NCI-H748 treated with DMSO at 0.1 percent for 48 hours (cell line): ENCODE measurements at places on chromosomes 4 and X.

- DNase-seq = no peak
These were observed 51.1 kb upstream of the PPP2R3B start for GRCh38 chrX:437661-438390.

- DNase-seq = no peak
These were observed 8.2 kb downstream of the KLHL4 start for GRCh38 chrX:87525771-87526229.

- no peak for DNase-seq
These were observed 206.7 kb downstream of the MGST2 start for GRCh38 chr4:139872274-139872673.

GRCh38 chrX:137479386-137479785 is 86.5 kb upstream of the ZIC3 start:
- peak; percentile 26 for DNase-seq

DNA sequence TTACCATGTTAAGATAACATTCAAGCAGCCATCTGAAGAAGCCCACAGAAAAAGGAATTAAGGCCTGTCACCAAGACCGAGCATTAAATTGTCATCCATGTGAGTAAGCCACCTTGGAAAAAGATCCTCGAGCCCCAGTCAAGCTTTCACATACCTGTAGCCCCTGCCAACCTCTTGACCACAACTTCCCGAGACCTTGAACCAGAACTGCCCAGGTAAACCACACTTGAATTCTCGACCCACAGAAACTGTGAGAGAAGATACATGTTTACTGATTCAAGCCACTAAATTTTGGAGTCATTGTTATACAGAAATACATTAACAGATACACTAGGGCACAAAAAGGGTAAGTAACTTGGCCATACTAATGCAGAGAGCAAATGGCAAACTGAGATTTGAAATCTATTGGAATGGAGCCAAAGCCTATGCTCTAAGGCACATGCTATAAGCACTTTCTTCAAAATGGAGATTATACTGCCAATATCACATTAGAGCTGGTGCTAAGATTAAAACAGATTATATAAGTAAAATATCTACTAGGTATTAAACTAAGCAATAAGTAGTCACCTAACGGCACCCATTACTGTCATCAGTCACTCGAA is 49.5 kb downstream of the FAM13A start:
- no peak for DNase-seq

DNA sequence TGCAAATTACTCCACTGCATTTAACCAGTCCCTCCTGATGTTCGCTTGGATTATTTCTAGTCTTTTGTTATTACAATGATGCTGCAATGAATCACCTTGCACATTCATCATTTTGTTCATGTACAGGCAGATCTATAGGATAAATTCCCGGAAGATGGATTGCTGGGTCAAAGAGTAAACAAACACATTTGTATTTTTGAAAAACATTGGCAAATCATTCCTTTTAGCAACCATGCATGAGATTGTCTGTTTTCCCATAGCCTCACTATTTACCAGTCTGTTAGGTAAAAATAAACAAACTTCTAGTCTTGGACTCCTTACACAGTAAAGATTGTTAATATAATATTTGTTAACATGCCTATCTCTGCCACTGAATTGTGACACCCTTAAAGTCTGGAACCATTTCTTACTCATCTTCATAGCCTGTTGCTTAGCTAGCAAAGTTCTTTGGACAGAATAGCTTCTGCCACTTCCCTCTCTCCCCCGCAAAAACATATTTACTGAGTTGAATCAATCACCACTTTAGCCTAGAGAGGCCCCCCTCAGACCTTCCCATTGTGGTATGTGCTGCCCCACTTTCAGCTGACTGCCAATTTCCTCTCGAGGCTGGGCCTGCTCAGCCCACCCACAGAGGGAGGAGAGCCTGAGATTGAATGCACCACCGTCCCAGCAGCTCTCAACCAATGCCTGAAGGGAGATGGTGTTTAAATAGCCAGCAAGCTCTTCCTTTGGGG is 108.4 kb upstream of the ATXN3L start:
- no peak for DNase-seq

DNA sequence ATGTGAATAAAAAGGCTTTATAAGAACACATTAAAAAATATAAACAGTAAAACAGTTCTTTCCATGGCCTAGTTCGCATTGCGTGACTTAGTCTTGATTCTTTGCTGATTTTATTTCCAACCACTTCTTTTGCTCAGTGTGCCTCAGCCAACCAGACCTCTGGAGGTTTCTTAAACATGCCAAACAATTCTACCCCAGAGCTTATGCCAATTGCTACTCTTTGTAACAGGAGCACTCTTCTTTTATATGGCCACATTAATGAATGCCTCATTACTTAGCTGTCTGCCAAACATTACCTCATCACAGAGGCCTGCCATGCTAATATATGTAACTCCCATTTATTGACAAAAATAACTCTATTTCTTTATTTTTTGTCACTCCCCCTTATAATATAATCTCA is 202.3 kb downstream of the NDST4 start:
- no peak for DNase-seq

- DNase-seq = no peak
These were observed 3.3 kb upstream of the DUSP9 start for GRCh38 chrX:153643431-153644351.

DNA sequence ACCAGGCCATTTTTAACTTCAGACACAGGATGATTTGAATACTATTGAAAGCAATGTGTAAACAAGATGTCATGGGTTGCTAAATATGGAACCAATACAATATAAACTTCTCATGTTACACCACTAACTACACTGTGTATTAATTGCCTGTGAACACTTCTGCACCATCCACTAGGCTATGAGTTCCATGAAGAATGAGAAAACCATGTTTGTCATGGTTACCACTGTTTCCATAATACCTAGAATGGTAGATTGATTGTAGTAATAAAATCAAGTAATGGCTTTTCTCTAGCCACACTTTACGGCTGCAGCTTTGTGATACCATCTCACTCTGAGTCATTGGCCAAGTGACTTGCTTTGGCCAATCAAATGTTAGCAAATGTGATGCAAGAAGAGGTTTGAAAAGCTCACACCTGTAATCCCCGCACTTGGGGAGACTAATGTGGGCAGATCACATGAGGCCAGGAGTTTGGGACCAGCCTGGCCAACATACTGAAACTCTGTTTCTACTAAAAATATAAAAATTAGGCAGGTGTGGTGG is 19.9 kb upstream of the CYBB start:
- DNase-seq = no peak

GRCh38 chr4:40594261-40595178 is 35.1 kb downstream of the RBM47 start:
- DNase-seq = no peak

GRCh38 chr4:125620066-125620860 is 305.5 kb downstream of the FAT4 start:
- no peak for DNase-seq

DNA sequence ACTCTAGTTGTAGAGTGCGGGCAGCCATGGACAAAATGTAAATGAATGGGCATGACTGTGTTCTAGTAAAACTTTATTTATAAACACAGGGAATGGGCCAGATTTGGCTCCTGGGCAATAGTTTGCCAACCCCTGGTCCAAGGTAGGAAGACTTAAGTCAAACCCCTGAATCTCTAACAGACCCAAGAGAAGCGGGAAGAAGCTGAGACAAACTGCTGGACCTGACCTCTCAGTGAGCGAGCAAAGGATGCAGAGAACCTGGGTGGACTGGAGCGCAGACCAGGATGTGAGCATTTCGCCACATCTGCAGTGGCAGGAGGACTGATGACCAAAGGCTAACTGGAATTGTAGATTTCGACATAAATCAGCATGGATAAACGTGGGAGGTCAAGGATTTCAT is 201.6 kb downstream of the STIM2 start:
- DNase-seq = no peak

GRCh38 chrX:40996886-40997530 is 88.2 kb upstream of the USP9X start:
- DNase-seq = no peak

- no peak for DNase-seq
These were observed 584.6 kb downstream of the PRR32 start for GRCh38 chrX:127404161-127404560.

DNA sequence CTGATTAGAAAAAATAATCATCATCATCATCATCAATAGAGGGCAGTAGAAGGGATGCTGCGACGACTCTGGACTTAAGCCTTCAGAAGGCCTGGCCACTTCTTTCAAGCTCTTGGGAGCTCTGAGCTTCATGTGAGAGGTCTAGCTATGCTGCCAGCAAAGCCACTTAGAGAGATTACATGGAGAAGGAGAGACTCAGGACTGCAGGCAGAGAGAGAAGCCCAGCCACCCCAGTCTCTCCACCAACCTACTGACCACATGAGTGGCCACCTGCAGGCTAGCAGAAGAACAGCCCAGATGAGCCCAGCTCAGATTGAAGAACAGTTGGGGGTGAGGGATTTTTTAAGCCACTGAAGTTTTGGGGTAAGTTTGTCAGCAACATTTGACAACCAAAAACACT is 17.1 kb upstream of the TMEM150C start:
- DNase-seq = no peak

DNA sequence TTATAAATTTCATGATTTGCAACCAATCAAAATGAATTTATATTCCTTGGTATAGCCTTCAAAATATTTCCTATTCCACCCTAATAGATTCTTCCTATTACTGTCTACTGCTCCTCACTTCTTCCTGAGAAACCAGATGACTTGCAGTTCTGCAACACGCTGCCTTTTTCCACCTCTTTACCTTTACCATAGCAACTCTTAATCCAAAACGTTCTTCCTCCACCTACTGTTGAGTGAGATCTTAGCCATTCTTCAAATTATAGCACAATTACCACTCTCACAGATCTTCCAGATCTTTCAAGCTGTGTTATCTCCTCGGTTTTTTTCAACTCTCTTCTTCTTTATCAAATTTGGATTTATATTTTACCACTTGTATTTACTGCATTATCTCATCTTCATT is 289.8 kb downstream of the ADGRL3 start:
- peak; percentile 4 for DNase-seq

- DNase-seq = no peak
These were observed 44.0 kb upstream of the SCD5 start for GRCh38 chr4:82842593-82842992.

DNA sequence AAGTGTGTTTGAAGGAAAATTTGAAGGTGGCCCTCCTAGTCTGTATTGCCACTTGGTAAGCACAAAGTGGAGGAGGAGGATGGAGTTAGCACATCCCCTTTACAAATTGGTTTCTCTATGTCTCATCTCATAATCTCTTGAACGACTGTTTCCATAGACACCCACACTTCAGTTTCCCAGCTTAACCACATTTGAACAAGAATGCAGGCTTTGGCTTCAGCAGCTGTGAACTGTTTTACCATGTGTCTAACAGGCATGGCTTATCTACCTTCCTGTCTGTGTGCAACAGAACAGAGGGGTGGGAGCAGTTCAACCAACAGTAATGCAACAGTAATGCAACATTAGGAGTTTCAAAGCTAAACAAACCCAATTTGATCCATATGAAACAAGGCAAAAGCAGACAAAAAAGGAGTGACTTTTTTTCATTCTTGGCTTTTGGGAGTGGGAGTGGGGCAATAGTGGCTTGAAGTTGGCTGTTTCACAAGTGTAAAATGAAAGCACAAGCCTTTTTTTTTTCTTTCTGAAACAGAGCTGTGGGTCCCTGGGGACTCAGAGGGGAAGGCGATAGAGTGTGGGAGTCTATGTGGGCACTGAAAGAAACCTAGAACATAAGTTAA is 108.0 kb downstream of the ITM2A start:
- no peak for DNase-seq

DNA sequence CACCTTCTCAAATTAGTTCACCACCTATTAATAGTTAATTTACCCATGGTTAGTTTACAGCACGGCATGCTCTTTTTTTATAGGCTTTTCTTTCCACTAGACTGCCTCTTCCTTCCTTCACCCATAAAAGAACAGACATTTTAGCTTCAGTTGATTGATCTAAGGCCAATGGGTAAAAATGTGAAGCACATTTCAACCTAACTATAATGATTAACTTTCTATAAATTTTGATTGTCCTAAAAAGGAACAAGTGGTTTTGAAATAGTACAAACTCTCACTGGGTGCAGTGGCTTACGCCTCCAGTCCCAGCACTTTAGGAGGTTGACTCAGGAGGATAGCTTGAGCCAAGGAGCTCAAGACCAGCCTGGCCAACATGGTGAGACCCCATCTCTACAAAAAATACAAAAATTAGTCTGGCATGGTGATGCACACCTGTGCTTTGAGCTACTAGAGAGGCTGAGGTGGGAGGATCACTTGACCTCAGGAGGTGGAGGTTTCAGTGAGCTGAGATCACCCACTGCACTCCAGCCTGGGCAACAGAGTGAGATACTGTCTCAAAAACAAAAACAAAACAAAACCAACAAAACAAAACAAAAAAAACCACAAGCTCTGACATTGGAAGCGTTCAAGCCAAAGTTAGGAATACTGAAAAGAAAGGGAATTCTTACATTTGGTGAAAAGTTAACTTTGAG is 89.9 kb upstream of the FAT1 start:
- no peak for DNase-seq

DNA sequence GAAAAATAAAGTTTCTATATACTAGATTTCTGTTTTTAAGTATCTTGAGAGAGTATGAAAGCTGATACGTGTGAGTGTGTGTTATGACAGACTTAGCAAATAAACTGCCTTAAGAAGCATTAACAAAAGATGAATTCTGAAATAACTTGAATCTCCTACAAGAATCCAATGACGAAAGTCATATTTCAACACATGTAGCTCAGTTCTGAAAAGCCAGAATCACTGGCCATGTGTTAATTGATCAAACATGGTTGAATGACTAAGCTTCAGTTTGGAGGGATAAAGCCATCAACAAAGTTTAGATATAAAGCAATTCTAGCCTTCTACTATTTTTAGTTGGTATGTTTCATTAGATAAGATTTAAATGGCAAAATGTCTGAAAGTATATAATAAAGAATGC is 88.5 kb upstream of the ETNPPL start:
- no peak for DNase-seq

GRCh38 chrX:81377329-81377728 is 175.4 kb downstream of the SH3BGRL start:
- no peak for DNase-seq

GRCh38 chrX:19698122-19698521 is 182.8 kb upstream of the MAP3K15 start:
- no peak for DNase-seq

- no peak for DNase-seq
These were observed 22.9 kb downstream of the PLRG1 start for GRCh38 chr4:154527308-154527707.

GRCh38 chr4:181611946-181612600 is 631.1 kb upstream of the TENM3 start:
- DNase-seq = no peak

- DNase-seq = no peak
These were observed 660.6 kb upstream of the NR3C2 start for GRCh38 chr4:149102765-149103164.

- no peak for DNase-seq
These were observed 515.7 kb downstream of the BCOR start for GRCh38 chrX:39582091-39582490.

- DNase-seq = no peak
These were observed 472.9 kb upstream of the GRID2 start for GRCh38 chr4:91830681-91831395.

GRCh38 chrX:34655501-34656455 is 1.3 kb downstream of the TMEM47 start:
- no peak for DNase-seq
